Epithelial cell of esophagus (primary cell): ENCODE measurements at places on chromosomes 12 and 14.

DNA sequence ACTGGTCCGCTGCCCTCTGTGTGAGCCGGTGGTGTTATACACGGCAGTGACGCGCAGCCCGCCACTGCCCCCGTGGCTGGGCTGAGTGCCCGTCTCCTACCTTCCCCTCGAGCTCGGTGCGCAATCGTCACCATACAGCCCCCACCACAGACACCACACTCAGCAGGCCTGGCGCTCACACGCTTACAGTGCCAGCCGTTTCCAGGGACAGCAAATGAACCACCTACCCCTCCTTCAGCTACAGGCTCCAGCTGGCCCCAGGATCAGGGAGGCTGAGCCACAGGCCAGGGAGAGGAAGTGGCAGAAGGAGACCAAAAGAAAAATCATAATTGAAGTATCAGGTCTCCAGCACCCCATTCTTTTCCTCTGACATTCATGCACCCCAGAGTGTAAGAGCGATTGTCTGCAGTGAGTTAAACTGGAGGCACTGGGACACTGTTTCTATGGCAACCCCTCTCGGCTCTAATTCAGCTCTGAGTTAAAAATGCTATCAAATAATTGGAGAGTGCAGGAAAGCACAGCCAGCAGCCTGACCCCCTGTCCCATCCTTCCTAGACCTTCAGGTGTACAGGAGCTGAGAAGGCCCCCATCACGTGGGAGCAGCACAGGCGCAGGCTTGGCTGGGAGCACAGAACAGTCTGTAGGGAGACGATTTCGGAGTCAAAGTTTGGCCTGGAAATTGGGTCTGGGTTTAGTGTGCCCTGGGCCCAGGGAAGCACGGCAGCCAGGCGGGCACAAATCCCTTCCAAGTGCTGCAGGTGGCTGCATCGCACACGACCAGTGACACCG is 18.0 kb downstream of the LRTM2 start:
- no peak for DNase-seq

- peak; percentile 5 for DNase-seq
Measured at GRCh38 chr12:91216871-91217270, 34.3 kb upstream of the DCN start.

GRCh38 chr12:111031916-111032590 is 111.7 kb upstream of the MYL2 start:
- DNase-seq: no peak

GRCh38 chr12:104064842-104065427 is 604 bp downstream of the HCFC2 start:
- DNase-seq: peak; percentile 19

DNA sequence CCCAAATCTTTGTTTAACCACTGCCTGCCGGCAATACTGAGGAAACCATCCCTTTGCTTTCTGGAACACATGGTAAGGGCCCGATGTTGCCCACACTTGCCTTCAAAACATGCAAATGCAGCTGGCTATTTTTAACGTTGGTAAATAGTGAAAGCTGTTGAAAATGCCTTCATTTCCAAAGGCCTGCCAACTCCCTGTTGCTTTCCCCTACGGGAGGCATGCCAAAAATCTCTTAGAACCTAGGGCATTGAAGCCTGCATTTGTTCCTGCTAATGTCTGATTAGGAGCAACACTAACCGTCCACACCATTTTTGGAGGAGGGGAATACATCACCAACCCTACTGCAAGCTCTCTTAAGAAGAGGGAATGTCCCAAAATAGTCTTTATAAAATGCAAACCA is 152.6 kb upstream of the NOS1 start:
- no peak for DNase-seq

GRCh38 chr14:95328729-95329503 is 9.2 kb upstream of the CLMN start:
- peak; percentile 84 for DNase-seq

DNA sequence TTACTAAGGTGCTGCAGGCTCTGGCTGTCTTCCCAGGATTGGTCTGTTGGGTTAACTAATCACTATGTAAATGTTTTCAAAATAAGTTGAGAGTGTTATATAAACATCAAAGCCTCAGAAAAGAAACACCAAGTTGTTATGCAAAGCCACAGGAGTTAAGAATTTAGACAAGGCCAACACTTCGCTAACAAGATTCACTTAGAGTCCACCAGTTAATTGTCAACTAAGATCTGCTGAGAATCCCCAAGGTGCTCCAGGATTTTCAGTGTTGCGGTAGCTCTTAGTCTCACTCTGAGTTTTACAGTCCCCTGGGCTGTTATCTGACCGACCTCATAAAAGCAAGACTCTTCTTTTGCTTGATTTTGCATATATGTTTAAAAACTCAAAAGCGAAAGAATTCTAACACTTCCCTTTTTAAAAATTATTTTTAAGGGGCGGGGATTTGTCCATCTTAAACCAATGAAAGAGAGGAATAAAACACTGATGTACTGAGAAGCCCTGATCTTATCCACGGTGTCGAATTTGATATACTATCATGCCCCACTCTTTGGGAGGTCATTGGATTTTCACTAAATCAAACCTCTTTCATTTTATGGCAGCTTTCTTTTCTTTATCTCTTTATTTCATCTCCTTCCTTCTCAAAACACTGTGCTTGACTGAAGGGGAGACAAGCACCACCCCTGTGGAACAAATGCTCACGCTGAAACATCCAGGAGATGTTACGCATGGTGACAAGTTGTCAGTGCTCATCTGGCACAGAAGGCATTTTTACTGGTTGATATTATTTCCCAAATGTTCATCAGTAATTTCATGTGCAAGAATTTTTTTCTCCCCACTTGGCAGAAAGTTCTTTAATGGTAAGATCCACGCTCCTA is 7.0 kb downstream of the NIN start:
- no peak for DNase-seq

- DNase-seq: no peak
Measured at GRCh38 chr14:43258396-43258795, 1248.7 kb downstream of the FSCB start.

GRCh38 chr14:68306265-68306933 is 486.5 kb downstream of the ZFP36L1 start:
- DNase-seq: peak; percentile 24

- peak; percentile 96 for DNase-seq
Measured at GRCh38 chr12:62785941-62786559, 148.9 kb downstream of the PPM1H start.

- DNase-seq: peak; percentile 92
Measured at GRCh38 chr12:7060353-7060954, at the start of gene C1S. Gene C1S, plus strand, starts transcription at chr12:7060718. Its CDS starts 1,195 bp downstream, at chr12:7061913.

GRCh38 chr14:100864960-100865681 is 38.4 kb downstream of the RTL1 start:
- DNase-seq: peak; percentile 36

- no peak for DNase-seq
Measured at GRCh38 chr12:101573743-101574142, 21.0 kb upstream of the MYBPC1 start.

DNA sequence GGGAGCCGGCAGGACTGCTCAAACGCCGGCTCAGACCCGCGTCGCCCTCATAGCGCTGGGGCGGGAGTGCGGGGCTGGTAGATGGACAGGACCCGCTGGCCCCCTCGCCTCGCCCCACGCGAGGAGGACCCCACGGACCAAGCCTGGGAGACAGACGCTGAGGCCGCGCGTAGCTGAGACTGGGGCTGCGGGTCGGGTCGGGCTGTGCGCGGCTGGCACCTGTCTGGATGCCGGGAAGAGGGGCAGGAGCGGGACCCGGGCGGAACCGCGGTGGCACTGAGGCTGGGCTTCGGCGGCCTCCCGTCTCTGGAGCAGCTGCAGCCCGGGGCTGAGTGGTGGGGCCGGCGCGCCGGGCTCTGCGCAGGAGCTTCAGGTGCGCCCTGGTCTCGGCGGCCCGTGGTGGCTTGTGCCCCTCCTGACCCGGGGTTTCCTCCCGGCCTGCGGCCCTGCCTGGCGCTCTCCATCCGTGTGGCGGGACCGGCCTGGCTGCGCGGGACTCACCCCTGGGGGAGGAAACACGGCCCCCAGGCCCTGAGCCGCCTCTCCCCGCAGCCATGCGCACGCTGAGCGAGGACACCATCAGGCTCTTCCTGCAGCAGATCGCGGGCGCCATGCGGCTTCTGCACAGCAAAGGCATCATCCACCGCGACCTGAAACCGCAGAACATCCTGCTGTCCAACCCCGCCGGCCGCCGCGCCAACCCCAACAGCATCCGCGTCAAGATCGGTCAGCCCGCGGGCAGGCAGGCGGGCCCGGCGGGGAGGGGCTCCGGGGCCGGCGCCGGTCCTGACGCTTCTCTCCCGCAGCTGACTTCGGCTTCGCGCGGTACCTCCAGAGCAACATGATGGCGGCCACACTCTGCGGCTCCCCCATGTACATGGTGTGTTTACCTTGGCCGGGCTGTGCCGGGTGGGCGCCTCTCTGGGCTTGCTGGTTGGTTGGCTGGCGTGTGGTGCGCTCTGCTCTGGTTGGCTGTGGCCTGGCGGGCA is 14.0 kb downstream of the ULK1 start:
- no peak for DNase-seq

DNA sequence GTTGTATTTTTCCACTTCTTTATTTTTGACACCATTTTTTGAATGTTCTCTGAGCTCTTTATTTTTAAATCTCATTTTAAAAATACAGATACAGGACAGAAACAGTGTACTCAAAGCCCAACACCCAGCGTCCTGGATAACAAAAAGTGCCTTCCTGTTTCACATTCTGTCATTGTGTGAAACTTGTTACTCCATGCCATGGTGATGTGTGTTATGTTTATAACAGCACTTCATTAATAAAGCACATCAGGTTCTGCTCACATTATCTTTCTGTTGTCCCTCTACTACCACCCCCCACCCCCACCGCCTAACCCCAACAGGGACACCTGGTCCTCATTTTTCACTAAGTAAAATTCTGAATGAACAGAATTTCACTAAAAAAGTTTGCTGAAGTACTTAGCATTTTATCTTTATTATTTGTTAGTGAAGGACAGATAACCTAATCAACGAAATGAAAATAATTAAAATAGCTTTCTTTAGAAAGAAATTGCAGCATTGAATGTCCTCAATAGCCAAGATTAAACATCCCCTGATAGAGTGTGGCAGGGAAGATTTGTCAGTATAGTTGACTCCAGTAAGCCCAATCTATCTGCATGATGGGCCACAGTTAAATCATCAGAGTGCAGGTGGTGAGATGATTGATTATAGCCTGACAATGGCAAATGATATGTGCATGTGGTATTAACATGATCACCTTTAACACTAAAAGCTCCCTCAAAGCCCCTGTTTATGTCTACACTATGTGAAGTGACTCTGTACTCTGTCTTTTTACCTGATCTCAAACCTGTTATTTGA is 153.9 kb downstream of the ACSS3 start:
- DNase-seq: no peak

DNA sequence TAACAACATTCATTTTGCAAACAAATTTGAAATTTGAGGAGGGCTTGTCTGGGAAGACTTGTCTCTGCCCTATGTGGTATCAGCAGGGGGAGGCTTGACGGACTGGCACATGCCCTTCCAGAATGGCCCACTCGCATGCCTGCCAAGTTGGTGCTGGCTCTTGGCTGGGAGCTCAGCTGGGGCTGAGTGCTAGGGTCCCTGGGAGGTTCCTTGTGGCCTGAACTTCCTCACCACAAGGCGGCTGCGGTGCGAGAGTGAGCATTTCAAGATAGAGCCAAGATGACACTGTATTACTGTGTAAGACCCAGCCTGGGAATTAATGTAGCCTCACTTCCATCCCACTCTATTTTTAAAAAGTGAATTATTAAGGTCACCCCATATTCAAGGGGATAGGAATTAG is 271.6 kb upstream of the PLEKHG7 start:
- no peak for DNase-seq

GRCh38 chr12:131860472-131861260 is 32.5 kb downstream of the MMP17 start:
- peak; percentile 85 for DNase-seq

- peak; percentile 89 for DNase-seq
Measured at GRCh38 chr12:75944097-75944904, 87.3 kb downstream of the PHLDA1 start.

- no peak for DNase-seq
Measured at GRCh38 chr14:66634876-66635275, 126.9 kb downstream of the GPHN start.

DNA sequence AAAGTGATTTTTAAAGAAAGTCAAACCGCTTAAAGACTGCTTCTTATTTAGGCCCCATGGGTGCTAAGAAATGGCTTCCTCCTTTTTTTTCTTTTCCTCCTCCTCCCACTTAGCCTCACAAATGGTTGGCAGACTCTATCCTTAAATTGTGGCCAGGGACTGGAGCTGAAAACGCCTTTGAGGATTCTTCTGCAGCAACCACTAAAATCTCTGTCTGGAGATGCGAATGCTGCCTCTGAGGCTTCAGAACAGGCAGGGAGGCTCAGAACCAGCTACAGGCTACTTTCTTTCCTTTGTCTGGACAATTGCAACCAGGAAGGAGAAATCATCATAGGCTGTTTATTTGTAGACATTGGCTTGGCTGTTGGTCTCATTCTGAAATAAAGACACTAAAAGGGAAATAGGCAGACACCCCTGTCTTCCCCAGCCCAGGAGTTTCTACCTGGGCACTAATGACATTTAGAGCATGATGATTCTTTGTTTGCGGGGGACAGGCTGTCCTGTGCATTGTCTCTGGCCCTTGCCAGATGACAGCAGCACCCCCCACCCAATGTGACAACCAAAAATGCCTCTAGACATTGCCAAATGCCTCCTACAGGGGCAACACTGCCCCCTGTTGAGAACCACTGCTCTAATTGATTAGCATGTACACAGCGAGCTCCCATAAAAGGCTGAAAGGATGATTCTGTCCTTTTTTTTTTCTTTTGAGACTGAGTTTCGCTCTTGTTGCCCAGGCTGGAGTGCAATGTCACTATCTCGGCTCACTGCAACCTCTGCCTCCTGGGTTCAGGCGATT is 50.3 kb downstream of the MAP1LC3B2 start:
- no peak for DNase-seq

GRCh38 chr12:113056631-113057488 is at the start of gene DTX1:
Gene DTX1, plus strand, starts transcription at chr12:113056730. Its CDS starts 1,463 bp downstream, at chr12:113058193.
- DNase-seq: no peak

DNA sequence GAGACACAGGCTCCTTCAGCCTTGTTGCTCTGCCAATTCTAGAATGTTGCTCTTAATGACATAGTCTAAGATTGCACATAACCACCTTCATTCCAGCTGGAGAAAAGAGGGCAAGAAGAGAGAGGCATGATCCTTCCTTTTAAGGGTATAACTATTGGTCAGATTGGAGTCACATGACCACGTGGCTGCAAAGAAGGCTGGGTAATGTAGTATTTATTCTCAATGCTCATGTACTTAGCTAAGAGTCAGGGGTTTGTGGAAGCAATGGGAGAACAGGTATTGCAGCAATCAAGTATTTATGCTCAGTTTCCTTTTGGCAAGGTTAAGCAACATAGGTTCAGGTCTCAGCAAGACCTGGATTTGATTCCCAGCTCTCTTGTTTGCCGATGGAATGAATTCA is 298.8 kb upstream of the TBX3 start:
- DNase-seq: peak; percentile 54

- DNase-seq: no peak
Measured at GRCh38 chr14:89807892-89808291, 146.6 kb downstream of the EFCAB11 start.

DNA sequence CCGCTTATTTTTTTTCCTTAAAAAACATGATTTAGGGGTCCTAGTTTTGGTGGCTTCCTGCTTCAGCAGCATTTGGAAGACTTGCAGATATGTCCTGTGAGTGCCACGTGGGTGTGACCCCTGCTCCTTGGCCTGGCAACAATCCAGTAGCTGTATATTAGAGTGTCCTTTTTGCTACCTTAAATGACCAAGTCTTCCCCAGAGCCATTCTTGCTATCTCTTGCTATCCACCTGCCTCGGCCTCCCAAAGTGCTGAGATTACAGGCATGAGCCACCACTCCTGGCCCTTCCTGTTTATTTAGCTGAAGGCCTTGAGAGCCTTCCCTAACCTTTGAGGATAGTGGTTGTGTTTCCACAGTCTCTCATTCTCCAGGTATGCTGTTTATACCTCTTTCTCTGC is 17.0 kb downstream of the TPCN1 start:
- DNase-seq: no peak
